T-cell (primary cell): ENCODE measurements at places on chromosomes 1 and 21.
A peak's percentile ranks its signal among the peaks of the same experiment; 100 is the strongest.

GRCh38 chr1:9599741-9600140, 11.0 kb downstream of the TMEM201 start:
- no peak overlapping the region for H3K4me3 ChIP-seq
- H3K36me3 ChIP-seq = peaks cover 26% of the 10 kb centered on the region
- H3K27ac ChIP-seq = no peak overlapping the region
- no peaks in the 10 kb centered on the region for H3K4me1 ChIP-seq
- H3K27me3 ChIP-seq = no peaks in the 10 kb centered on the region
- no peak for DNase-seq

- H3K27ac ChIP-seq = no peak overlapping the region
- no peaks in the 10 kb centered on the region for H3K27me3 ChIP-seq
- no peaks in the 10 kb centered on the region for H3K4me1 ChIP-seq
- H3K36me3 ChIP-seq = no peaks in the 10 kb centered on the region
Observed at GRCh38 chr1:46102769-46103476, 29.5 kb downstream of the PIK3R3 start.

DNA sequence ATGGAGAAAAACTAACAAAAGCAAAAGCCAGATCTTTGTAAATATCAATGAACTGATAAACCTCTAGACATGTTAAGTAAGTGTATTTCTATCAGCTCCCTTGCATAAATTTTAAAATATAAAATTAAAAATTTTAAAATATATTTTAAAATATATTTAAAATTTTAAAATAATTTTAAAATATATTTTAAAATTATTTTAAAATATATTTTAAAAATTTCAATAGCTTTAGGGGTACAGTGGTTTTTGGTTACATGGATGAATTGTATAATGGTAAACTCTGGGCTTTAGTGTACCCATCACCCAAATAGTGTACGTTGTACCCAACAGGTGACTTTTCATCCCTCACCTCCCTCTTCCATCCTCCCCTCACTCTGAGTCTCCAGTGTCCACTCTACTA, 279.2 kb downstream of the SDCCAG8 start:
- no peak for DNase-seq
- H3K4me1 ChIP-seq = no peaks in the 10 kb centered on the region
- H3K27ac ChIP-seq = no peak overlapping the region
- H3K4me3 ChIP-seq = no peak overlapping the region

- H3K4me3 ChIP-seq = no peak overlapping the region
- no peaks in the 10 kb centered on the region for H3K27me3 ChIP-seq
- H3K27ac ChIP-seq = no peak overlapping the region
- no peaks in the 10 kb centered on the region for H3K4me1 ChIP-seq
- no peaks in the 10 kb centered on the region for H3K36me3 ChIP-seq
Observed at GRCh38 chr21:46161633-46162592, 6.5 kb upstream of the FTCD start.

DNA sequence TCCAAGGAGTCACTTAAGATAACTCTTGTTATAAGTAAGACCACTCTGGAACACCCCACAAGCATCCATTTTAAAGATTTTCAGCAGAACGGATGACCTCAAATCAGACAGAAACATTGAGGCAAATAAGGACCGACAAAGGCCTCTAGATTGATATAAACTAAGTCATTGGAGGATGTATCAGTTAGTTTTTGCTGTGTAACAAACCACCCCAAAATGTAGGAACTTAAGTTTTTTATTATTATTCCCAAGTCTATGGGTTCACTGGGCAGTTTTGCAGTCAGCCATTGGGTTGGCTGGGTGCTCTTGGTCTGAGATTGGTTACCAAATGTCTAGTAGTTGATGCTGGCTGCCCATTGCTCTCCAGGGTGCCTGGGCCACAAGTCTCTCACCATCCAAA, 311.8 kb downstream of the SIPA1L2 start:
- no peaks in the 10 kb centered on the region for H3K4me1 ChIP-seq
- H3K27ac ChIP-seq = no peak overlapping the region
- no peaks in the 10 kb centered on the region for H3K36me3 ChIP-seq
- H3K27me3 ChIP-seq = no peaks in the 10 kb centered on the region

GRCh38 chr1:75640137-75640536, 29.2 kb upstream of the SLC44A5 start:
- no peak for DNase-seq
- no peak overlapping the region for H3K27ac ChIP-seq
- H3K27me3 ChIP-seq = no peaks in the 10 kb centered on the region
- no peaks in the 10 kb centered on the region for H3K36me3 ChIP-seq
- no peak overlapping the region for H3K4me3 ChIP-seq

DNA sequence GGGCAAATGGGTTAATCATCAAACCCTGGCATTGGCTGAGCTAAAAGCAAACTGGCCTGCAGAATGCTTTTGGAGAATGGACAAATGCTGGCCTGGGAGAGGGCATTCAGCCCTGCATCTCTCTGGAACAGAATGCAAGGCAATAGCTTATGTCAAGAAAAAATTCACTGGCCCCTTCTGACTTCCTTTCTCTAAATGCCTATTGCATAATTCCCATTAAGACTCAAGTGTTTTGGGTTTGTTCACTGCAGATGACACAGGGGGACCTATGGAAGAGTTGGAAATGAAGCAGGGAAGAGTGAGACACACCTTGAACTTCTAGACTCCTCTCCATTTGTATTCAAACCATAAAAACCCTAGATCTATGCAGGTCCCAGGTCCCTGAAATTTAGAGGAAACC, 15.9 kb downstream of the PEA15 start:
- no peak overlapping the region for H3K4me3 ChIP-seq
- H3K27ac ChIP-seq = no peak overlapping the region
- no peaks in the 10 kb centered on the region for H3K4me1 ChIP-seq

- H3K4me1 ChIP-seq = peaks cover 18% of the 10 kb centered on the region
- no peak for DNase-seq
- H3K36me3 ChIP-seq = peaks cover 23% of the 10 kb centered on the region
- H3K27ac ChIP-seq = peak overlapping the region; percentile 64
- no peak overlapping the region for H3K4me3 ChIP-seq
Observed at GRCh38 chr1:167431261-167431908, 86.9 kb downstream of the CD247 start.

DNA sequence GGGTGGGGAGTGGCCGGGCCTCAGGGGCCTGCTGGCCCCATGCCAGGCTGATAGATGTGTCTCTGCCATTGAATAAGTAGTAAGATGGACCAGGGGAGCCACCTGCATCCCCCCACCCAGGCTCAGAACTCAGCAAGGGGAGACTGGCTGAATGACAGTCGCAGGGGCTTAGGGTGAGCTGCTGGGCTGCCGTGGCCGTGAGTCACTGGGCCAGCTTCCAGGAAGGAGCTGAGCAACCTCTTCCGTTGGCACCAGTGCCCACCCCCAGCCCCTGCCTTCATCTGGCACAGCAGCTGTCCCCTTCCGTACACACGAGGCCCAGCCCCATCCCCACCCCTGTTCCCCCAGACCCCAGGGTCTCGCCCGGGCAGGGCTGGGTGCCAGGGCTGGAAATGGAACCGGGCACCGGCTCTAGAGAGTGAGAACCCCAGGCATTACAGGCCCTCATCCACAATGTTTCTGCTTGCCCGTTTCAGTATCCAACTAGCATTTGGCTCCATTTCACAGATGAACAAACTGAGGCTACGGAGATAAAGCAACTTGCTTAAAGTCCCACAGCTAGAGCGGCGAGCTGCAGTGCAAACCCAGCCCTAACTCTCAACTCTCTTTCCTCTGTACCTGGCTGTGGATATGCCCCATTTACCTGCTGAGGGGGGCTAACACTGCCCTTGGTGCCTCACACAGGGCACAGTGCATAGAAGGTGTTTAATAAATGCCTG, 10.2 kb downstream of the WNT4 start:
- no peaks in the 10 kb centered on the region for H3K36me3 ChIP-seq
- H3K4me1 ChIP-seq = peaks cover 4% of the 10 kb centered on the region
- DNase-seq = no peak
- H3K4me3 ChIP-seq = no peak overlapping the region
- no peaks in the 10 kb centered on the region for H3K27me3 ChIP-seq

- H3K27ac ChIP-seq = peak overlapping the region; percentile 75
- H3K36me3 ChIP-seq = peaks cover 68% of the 10 kb centered on the region
- DNase-seq = no peak
- H3K4me3 ChIP-seq = no peak overlapping the region
- H3K27me3 ChIP-seq = no peaks in the 10 kb centered on the region
Observed at GRCh38 chr1:154334079-154335024, 9.0 kb downstream of the ATP8B2 start.

DNA sequence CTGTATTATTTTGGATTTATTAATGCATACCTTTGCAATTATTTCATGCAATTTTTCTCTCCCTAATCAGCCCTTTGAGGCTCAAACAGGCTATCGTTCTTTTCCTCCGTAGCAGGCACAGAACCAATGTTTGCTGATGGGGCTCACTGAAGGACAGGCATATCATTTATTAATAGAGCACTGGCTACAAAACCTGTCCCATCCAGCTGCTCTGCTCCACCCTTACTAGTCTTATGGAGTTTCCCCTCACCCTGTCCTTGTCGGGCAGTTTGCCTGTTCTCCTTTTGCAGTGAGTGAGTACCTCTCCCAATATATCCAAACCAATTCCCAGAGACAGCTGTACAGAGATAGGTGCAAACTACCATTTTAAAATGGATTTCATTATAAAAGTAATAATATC, 16.6 kb upstream of the FCAMR start:
- peaks cover 11% of the 10 kb centered on the region for H3K27me3 ChIP-seq
- H3K4me1 ChIP-seq = no peaks in the 10 kb centered on the region
- no peak overlapping the region for H3K27ac ChIP-seq
- no peak overlapping the region for H3K4me3 ChIP-seq
- DNase-seq = no peak

GRCh38 chr1:56202796-56203492, 376.4 kb downstream of the PLPP3 start:
- no peaks in the 10 kb centered on the region for H3K27me3 ChIP-seq
- H3K36me3 ChIP-seq = no peaks in the 10 kb centered on the region
- no peak overlapping the region for H3K27ac ChIP-seq
- H3K4me3 ChIP-seq = no peak overlapping the region
- no peak for DNase-seq
- no peaks in the 10 kb centered on the region for H3K4me1 ChIP-seq

DNA sequence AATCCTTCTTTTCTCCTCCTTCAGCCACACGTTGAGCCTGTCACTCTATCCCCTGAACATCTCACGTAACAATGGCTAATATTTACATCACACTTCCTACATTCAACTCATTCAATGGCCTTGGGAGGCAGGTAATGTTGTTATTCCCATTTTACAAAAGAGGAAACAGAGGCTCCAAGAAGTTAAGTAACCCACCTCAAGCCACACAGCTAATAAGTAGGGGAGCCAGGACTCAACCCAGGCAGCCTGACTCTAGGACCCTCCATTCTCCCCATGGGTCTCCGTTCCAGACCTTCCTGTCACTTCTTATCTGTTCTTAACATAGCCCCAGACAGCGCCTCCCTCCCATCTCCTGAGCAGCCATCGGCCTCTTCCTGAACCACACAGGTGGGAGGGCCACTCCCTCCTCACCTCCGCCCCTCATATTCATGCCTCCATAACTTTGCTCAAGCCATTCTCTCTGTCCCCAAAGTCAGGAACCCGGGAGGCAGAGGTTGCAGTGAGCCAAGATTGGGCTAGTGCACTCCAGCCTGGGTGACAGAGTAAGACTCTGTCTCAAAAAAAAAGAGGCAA, 2.2 kb downstream of the PADI4 start:
- no peaks in the 10 kb centered on the region for H3K4me1 ChIP-seq
- no peaks in the 10 kb centered on the region for H3K36me3 ChIP-seq
- H3K27me3 ChIP-seq = peaks cover 58% of the 10 kb centered on the region
- H3K27ac ChIP-seq = no peak overlapping the region
- DNase-seq = no peak

DNA sequence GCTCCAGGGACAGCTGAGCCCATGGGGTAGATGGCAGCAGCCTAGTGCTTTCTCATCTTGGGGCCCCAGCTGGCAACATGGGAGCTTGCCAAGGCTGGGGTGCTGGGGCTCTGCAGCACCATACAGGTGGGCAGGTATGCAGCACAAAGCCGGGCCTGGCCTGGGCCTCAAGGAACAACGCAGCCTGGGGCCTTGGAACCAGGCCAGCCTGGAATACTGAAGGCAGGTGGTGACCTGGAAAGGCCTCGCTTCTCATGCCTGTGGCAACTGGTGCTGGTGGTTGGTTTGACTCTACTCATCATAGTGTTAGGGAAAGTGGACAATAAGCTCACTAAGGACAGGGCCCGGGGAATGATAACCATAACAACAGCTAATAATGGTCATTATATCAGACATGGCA, 27.0 kb upstream of the SDHB start:
- no peak for DNase-seq
- no peak overlapping the region for H3K27ac ChIP-seq
- H3K36me3 ChIP-seq = no peaks in the 10 kb centered on the region

DNA sequence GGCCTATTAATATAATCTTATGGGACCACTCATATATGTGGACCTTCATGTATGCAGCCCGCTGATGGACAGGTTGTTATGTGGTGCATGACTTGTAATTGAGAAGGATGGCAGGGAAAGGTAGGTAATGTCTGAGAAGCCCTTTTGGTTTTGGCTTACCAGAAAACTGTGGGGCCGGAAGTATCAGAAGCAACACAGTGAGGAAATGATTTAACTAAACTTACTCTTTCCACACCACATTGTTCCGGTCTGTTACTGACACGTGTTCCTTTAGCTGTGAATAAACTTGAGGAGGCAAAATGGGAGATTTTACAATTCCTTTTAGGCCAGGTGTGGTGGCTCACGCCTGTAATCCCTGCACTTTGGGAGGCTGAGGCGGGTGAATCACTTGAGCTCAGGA, 32.4 kb downstream of the KIF1B start:
- H3K27me3 ChIP-seq = no peaks in the 10 kb centered on the region
- no peaks in the 10 kb centered on the region for H3K4me1 ChIP-seq
- H3K27ac ChIP-seq = no peak overlapping the region

DNA sequence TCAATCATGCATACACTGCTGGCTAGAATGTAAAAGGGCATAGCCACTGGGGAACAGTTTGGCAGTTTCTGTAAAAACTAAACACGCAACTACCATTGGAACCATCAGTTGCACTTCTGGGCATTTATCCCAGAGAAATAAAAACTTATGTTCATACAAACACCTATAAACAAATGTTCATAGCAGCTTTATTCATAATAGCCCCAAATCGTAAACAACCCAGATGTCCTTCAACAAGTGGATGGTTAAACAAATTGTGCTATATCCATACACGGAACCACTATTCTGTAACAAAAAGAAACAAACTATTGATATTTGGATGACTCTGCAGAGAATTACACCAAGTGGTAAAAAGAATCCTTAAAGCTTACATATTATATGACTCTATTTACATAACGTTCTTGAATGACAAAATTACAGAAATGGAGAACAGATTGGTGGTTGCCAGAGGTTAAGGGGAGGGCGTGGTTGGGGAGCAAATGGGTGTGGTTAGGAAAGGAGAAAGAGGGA, 22.8 kb downstream of the LACTBL1 start:
- H3K4me3 ChIP-seq = no peak overlapping the region
- H3K4me1 ChIP-seq = no peaks in the 10 kb centered on the region
- no peak overlapping the region for H3K27ac ChIP-seq
- no peaks in the 10 kb centered on the region for H3K36me3 ChIP-seq
- H3K27me3 ChIP-seq = peaks cover 10% of the 10 kb centered on the region

- DNase-seq = no peak
- no peak overlapping the region for H3K27ac ChIP-seq
- no peak overlapping the region for H3K4me3 ChIP-seq
- peaks cover 6% of the 10 kb centered on the region for H3K27me3 ChIP-seq
- H3K4me1 ChIP-seq = no peaks in the 10 kb centered on the region
Observed at GRCh38 chr1:197024460-197024859, 42.6 kb downstream of the F13B start.
